ENCODE measurements at places on chromosomes 3 and 15. TPM values are rescaled to one million over a fixed set of nuclear protein-coding genes. Genes with fewer than 3 reads are reported as not detected.
A peak's percentile ranks its signal among the peaks of the same experiment; 100 is the strongest.

Gene ADAMTS17
- total RNA-seq = not detected

Gene RAB43
- total RNA-seq = 10.7 TPM

Gene MESP2
- not detected for total RNA-seq

GRCh38 chr3:152403632-152404066 lies 134.9 kb downstream of the MBNL1 start:
- DNase-seq = no peak

Gene FEZF2
- not detected for total RNA-seq

Gene FAIM
- total RNA-seq = 38.3 TPM

DNA sequence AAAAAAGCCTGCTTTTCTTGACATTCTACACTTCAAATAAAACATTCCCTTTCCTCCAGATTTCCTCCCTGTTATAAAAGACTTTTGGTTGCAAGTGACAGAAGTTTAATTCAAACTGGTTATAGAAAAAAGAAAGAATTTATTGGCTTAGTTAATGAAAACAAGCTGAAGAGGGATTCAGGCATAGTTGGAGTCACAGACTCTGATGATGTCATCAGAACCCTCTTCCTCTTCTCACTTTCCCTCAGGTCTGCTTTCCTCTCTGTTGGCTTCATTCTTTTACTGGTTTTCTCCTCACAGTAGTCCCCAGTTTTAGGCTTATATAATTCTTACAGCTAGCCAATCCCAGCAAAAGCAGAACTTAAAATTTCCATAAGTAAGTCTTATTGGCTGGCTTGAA lies 32.0 kb upstream of the MBNL1 start:
- no peak for DNase-seq

GRCh38 chr15:65300924-65301441 lies 3.5 kb upstream of the RNU5B-1 start:
- DNase-seq = no peak

GRCh38 chr3:49839193-49839809 lies 17.1 kb downstream of the TRAIP start:
- DNase-seq = peak; percentile 42

GRCh38 chr3:71227270-71227661 lies 356.3 kb downstream of the FOXP1 start:
- DNase-seq = no peak

GRCh38 chr15:43196760-43197548 lies 11.8 kb downstream of the CCNDBP1 start:
- DNase-seq = no peak

Gene RNU5B-1
- not detected for total RNA-seq

DNA sequence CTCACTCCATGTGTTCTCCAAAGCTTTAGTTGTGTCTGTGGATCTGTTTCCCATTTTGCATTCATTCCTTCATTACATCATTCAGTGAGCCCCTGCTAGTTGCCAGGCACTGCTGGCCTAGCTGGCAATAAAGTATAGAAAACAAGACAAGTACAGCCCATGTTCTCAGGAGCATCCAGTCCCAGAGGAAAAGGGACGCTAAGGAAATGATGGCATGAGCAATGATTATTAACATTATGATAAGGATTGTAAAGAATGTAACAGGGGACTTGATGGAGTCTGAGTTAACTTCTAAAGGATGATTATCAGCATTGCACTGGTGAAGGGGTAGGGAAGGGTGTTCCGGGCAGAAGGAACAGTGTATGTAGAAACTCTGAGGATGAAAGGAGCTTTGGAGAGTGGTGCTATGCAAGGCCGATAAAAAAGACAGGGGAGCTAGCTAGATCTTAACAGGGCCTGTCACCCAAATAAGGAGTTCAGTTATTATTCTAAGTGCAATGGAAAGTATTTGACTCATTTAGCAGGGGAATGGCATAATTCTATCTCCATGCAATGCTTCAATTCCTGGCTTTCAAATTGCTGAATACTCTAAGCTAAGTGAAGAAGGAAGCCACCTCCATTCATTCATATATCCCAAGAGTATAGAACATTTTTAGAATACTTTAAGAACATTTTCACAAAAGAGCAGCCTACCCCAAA lies 258.2 kb upstream of the STT3B start:
- DNase-seq = no peak

- peak; percentile 73 for DNase-seq
Measured at GRCh38 chr15:25883463-25884259, 20.5 kb upstream of the ATP10A start.

- DNase-seq = peak; percentile 75
Measured at GRCh38 chr3:136250903-136251460, 842 bp downstream of the PCCB start.

GRCh38 chr15:31523655-31524049 lies 197.0 kb downstream of the KLF13 start:
- DNase-seq = no peak

- no peak for DNase-seq
Measured at GRCh38 chr3:11736136-11736833, 92.6 kb upstream of the VGLL4 start.

Gene RASGRP1
- total RNA-seq = not detected

DNA sequence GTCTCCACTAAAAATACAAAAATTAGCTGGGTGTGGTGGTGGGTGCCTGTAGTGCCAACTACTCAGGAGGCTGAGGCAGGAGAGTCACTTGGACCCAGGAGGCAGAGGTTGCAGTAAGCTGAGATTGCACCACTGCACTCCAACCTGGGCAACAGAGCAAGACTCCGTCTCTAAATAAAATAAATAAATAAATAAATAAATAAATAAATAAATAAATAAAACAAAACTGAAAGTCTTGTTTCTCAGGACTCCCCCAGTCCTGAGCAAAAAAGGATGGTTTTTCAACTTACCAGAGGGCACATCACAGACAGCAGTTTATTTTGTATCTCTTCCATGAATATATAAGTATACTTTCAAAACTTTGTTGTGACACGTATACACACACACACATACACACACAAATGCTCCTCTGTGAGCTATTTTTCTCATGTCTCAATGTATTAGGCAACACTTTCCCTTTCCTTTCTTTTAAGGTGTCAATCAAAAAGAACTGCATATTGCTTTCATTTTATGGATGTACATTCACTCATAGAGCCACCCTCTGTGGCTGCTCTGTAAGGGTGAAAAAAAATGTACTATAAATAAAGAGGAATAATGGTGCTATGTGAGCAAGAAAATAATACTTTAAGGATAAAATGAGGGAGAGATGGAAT lies 54.8 kb upstream of the MITF start:
- DNase-seq = no peak

Gene MYZAP
- total RNA-seq = 0.69 TPM

DNA sequence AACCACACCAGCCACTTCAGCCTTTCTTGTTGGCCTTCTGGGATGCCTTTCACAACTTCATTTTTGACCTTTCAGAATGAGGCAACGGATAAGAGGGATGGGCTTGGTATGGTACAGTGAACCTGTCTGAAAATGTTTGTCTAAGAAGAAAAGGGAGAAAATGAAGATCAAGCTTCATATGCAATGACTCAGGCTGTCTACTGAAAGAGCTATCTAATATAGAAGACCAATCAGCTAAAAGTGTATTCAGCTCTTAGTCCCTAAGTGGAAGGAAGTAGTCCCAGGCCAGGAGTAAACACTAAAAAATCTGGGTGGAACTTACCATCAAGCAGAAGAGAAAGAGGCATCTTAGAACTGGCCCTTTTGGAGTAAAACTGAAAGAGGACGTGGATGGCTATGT lies 12.2 kb upstream of the UPK1B start:
- DNase-seq = no peak

GRCh38 chr3:20343790-20344189 lies 157.8 kb upstream of the SGO1 start:
- no peak for DNase-seq

- DNase-seq = no peak
Measured at GRCh38 chr3:148513096-148513543, 184.6 kb upstream of the AGTR1 start.

- DNase-seq = no peak
Measured at GRCh38 chr3:178434206-178434805, 101.9 kb upstream of the KCNMB2 start.

DNA sequence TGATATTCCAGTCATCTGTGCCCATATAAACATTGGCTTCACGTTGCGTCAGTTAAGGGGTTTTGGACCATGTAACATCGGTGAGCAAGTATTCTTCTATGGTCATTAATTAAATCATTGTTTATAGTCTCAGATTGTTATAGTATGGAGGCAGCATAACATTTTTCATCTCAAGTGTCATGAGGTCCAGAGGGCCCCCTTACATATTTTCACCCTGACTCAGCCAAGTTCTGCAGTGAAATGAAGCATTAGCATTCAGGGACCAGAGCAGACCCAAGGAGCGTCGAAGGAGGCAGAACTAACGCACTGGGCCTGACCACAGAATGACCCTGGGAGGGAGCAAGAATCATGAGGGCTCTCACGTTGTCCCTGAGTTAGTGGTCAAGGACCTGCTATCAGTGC lies 171.5 kb downstream of the LRTM1 start:
- DNase-seq = peak; percentile 71

Measured in MG63 (cell line).